ENCODE measurements at places on chromosomes 3 and 15.

DNA sequence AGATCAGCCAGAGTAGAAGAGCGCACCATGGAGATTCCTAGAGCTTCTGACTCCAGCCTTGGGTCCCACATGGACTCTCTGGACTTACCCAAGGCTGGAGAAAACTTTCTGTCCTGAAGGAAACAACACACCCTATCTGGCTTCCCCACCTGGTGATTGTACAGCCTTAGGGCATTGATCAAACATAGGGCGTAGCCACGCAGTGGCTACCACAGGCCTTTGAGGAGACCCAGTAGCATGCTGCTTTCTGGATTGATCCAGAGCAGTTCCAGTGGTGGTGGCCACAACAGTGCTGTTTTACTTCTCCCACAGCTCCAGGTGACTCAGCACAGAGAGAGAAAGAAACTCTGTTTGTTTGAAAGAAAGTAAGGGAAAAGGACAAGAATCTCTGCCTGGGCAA is 23.5 kb downstream of the PYDC2 start:
- no peak for DNase-seq

- DNase-seq: no peak
Measured at GRCh38 chr3:78614486-78614885, 1153.3 kb downstream of the ROBO1 start.

GRCh38 chr3:123831420-123831819 is 52.7 kb downstream of the MYLK start:
- no peak for DNase-seq

DNA sequence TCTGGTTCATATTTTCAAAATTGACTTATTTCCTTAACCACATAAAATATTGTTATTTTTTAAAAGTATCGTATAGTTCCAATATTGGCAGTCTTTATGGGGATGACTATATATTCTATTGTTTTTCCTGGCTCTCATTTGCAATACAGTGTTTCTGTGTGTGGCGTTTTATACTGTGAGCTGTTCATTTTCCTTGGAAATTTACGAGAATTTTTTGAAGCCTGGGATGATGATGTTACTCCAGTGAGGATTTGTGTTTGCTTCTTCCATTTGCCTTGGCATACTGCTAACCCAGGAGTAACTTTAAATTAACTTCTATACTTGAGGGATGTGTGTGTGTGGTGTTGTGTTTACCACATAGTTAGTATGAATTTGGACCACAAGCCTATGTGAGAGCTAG is 95.2 kb downstream of the NR1D2 start:
- no peak for DNase-seq

- no peak for DNase-seq
Measured at GRCh38 chr3:15436246-15436645, 8.8 kb downstream of the EAF1 start.

DNA sequence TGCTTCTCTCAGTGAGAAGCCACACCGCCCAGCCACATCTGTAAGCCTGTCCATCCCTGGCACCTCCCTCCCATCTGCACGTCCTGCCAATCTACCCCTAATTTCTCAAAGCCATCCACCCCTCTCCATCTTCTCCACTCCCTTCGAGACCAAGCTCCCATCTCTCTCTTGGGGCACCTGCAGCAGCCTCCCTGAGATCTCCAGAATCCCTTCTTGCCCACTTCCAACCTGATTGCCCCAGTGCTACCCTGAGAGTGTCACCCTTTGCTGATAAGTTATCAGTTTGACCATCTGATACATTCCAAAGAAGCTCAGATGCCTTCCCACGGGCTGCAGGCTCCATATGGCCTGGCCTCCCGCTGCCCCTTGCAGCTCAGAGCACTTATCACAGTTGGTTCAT is 496.1 kb downstream of the SHQ1 start:
- DNase-seq: no peak

GRCh38 chr3:58104151-58104550 is 95.9 kb downstream of the FLNB start:
- no peak for DNase-seq

DNA sequence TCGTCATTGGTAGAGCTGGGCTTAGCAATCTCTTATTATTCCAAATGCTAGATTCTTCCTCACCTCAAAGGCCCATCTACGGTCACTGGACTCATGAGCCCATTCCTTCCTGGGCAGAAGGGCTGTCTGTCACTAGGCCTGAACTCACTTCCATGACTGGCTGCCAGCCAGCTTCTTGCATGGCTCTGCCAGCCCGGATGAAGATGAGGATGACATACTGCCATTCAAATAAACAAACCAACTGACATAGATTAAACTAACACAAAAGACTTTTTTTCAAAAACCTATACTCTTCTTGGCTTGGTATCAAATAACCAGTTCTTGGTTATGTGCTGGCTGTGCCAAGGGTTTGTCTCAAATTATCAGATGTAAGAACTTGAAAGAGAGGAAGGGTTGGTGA is 23.8 kb downstream of the ISL2 start:
- DNase-seq: no peak

DNA sequence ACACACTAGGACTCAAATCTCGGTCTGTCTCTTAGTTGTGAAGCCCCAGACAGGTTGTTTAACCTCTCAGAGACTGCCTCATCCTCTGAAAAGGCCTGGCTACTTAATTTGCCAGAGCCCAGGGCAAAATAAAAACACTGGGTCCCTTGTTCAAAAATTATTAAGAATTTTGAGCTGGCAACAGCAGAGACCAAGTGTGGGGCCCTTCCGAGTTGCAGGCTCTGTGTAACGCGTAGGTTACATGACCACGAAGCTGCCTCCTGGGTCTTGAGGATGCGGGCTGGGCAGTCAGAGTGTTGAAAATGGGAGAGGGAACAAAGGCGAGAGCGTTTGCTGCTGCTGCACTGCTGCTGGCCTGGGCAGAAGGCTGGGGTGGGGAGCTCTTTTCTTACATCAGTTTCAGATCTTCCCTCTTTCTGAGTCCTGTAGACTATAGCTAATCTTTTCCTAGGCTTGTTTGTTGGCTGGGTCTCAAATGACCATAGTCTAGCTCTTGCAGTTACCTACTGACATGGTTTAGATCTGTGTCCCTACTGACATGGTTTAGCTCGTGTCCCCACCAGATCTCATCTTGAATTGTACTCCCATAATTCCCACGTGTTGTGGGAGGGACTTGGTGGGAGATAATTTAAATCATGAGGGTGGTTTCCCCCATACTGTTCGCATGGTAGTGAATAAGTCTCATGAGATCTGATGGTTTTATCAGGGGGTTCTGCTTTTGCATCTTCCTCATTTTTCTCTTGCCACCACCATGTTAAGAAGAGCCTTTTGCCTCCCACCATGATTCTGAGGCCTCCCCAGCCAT is 49.9 kb downstream of the CLEC3B start:
- no peak for DNase-seq

GRCh38 chr15:40309344-40309862 is 1.7 kb upstream of the PLCB2 start:
- no peak for DNase-seq

GRCh38 chr15:51051776-51052175 is 42.9 kb downstream of the TNFAIP8L3 start:
- DNase-seq: no peak

DNA sequence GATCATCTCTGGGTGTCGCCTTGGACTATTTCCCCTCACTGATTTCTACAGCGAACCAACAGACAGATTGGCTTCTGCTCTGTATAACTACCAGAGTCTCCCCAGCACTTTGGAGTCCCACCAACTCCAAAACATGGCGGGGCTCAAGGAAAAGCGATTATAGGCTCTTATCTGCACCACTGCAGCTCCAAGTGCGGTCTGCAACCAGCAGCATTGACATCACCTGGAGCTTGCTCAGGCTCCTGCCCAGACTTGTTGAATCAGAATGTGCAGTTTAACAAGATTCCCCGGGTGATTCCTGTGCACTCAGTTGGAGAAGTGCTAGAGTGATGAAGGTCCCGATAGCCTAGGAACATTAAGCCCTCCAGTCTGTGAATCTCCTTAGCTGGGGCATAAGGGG is 9.0 kb downstream of the CCK start:
- no peak for DNase-seq

DNA sequence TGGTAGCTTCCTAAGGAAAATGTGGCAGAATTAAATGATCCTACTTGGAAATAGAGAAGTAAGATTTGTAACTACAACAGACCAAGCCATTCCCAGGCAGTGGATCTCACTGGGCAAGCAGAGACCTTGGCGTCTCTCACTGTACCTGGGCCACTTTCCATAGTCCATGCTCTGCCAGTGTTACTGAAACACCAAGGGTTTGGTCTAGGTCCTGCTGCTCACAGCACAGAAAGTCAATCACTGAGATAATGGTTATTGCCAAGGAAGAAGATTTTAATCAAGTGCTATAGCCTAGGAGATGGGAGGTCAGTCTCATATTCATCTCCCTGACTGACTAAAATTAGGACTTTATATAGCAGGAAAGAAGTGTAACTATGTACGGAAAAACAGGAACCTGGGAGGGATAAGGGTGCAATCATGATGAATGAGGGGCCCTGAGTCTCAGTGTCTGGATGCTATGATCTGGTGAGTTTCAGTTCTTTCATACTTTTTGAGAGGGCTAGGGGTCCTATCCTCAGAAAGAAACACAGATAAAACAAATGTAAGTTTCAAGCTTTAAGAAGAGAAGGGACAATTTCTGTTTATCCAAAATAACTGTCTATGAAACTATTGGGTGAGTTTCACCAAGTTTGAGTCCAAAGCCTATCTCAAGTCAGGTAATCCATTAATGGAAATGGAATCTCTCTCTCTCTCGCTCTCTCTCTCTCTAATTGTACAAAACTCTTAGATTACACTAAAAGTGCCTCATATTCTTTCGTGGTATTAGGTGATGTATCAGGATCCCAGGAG is 20.6 kb downstream of the GPR15 start:
- DNase-seq: no peak

GRCh38 chr3:119122350-119122749 is 23.6 kb upstream of the TEX55 start:
- no peak for DNase-seq

GRCh38 chr3:173354124-173354523 is 43.4 kb upstream of the NLGN1 start:
- no peak for DNase-seq

DNA sequence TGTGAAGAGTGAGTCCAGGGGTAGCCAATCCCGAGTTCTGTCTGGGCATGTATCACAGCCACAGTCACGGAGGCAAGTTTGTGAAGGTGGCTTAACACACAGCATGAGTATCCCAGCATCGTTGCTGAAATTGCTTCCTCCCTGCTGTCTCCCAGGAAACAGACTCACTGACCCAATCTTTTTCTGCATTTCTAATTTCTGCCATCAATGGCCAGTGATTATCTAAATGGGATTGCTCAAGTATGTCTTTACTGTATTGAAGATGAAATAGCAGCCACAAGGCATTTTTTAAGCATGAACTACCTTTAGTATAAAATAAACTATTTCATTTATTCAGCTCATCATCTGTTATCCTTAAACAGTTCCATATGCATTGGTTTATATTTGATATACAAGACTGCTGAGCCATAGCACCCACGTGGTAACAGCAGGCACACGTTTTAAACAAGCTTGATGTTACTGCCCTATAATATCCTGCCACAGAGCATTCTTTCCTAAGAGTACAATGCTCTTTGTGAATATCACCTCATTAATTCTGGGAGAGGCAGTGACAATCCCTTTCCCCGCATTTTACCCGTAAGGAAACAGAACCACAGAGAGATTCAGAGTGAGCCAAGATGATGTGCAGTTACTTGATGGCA is 276.6 kb upstream of the THBS1 start:
- no peak for DNase-seq

GRCh38 chr15:43404130-43404529 is 33.2 kb downstream of the TUBGCP4 start:
- DNase-seq: no peak

DNA sequence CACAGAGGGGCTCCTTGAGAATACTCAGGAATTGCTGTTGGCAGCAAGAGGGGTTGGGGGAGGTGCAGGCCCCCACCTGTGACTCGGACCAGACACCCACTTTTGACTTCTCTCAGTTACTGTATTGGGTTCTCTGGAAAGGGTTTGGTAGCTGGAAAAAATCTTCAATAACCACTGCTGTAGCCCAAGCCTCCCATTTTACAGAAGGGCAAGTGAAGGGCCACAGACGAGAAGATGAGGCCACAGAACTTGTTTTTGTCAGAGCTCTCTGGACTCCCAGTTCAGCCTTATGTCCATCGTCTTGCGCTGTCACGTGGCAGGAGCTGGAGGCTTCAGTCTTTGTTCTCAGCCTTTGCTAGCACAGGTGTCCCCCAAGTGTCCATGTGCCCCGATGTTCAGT is 12.7 kb upstream of the TATDN2 start:
- no peak for DNase-seq

GRCh38 chr3:17629400-17629799 is 113.0 kb downstream of the TBC1D5 start:
- DNase-seq: no peak

DNA sequence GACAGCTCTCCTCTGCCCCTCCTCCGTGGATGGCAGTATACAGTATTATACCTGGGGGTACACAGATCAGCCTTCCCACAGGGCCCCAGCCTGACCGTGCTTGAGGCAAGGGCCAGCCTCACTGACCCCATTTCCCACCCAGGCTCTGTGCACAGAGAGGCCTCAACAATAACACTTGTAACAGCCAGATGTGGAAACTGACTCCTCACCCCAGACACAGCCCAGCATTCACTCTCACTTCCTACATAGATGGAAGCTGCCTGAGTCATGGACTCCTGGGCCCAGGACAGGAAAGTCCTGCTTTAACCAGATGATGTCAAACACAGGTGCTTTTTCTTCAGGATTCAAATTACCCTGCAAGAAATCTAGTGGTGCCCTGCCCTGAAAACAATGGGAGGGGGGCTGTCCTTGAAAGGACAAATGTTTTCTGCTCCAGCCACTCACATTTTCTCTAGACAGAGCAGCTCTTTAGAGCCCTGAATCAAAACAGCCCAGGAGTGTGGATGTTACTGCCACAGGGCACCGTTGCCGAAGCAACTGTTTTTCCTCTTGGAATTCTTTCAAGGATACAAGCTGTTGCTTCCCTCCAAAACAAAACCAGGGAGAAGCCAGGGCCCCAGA is 16.4 kb downstream of the CCDC12 start:
- DNase-seq: no peak

DNA sequence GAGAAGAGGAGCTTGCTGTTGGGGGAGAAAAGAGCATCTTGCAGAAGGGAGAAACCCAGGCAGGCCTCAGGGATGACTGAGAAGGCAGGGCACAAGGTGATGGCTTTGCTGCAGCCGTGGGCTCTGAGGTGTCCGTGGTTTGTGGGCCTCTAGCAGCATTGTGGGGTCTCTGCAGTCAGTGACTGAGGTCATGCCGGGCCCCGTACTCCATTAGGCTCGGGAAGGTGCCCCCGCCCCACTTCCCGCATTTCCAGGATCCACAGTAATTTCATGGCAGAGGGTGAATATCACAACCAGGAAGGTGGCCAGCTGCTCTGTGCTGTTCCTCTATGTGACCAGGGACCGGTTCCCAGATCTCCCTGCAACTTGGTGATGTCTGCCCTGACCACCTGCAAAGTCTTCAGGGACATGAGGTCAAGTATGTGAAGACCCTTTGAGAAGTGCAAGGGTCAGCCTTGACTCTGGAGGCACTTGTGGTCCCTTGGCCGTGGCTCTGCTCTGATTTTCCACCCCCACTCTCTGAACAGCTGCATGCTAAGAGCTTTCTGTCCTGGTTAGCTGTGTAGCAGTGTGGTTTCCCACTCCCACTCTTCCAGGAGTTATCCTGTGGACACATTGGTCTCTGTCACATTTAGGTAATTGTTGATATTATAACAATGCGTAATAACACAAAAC is 3.6 kb downstream of the KLF13 start:
- no peak for DNase-seq

GRCh38 chr3:50139718-50140423 is 15.3 kb upstream of the SEMA3F start:
- DNase-seq: no peak

Data from activated CD4-positive, alpha-beta T cell treated with anti-CD3 and anti-CD28 coated beads, Interleukin-2, amount 50 U/mL, for 4 hours (primary cell).